ENCODE measurements at places on chromosomes 3 and 15.
A peak's percentile ranks its signal among the peaks of the same experiment; 100 is the strongest.

DNA sequence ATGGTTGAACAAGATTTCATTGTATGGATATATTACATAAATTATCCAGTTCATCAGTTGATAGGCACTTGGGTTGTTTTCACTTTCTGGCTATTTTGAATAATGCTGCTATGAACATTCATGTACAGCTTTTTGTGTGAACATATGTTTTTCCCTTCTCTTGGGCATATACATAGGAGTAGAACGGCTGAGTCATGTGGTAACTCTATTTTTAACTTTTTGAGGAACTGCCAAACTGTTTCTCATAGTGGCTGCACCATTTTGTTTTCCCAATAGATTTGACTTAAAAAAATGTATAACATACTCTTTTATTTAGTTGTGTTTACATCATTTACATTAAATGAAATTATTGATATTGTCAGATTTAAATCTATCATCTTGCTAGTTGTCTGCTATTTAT, 28.8 kb upstream of the RFX7 start:
- DNase-seq, result no peak

DNA sequence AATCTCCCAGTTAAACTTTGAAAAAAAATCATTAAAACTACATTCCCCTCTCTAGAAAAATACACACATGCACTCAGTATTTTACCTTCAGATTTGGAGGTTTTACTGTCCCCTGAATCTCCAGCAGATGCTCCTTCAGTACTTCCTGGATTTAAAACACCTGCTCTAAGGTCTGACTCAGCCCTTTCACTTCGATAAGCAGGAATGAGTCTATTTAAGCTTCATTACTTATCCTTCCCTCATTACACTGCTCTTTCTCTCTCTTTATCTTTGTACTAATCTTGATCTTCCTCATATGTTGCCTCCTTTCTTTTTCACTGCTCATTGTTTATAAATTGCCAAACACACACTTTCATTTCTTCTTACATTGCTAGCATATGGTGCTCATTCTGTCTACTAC, 443.9 kb downstream of the DIPK2A start:
- no peak for DNase-seq

- DNase-seq, result no peak
Observed at GRCh38 chr3:62159056-62159708, 214.2 kb downstream of the FEZF2 start.

DNA sequence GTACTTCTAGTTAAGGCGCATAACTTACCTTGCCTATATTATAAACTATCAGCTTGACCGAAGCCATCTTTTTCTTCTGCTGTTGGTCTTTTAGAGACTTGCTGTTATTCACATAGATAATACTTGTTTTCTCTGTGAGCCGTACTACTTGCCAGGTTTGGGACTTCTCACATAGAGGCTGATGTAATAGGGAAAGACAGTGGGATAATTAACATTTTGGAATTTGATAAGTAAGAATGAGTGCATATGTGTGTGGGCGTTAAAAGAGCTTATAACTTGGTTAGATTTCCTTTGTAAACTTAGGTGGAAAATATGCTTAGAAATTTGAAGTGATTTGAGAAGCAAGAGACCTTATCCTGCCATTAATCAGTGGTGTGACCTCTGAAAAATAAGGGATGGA, 47.8 kb downstream of the FNDC3B start:
- DNase-seq, result no peak

- DNase-seq, result no peak
Observed at GRCh38 chr3:162130582-162130981, 634.0 kb downstream of the OTOL1 start.

GRCh38 chr15:52463638-52464037, 65.0 kb downstream of the MYO5A start:
- peak; percentile 24 for DNase-seq

GRCh38 chr3:170701696-170702678, 116.1 kb upstream of the SLC7A14 start:
- DNase-seq, result no peak

- no peak for DNase-seq
Observed at GRCh38 chr3:16104156-16104555, 70.3 kb upstream of the GALNT15 start.

- no peak for DNase-seq
Observed at GRCh38 chr3:31858439-31858838, 122.6 kb downstream of the OSBPL10 start.

DNA sequence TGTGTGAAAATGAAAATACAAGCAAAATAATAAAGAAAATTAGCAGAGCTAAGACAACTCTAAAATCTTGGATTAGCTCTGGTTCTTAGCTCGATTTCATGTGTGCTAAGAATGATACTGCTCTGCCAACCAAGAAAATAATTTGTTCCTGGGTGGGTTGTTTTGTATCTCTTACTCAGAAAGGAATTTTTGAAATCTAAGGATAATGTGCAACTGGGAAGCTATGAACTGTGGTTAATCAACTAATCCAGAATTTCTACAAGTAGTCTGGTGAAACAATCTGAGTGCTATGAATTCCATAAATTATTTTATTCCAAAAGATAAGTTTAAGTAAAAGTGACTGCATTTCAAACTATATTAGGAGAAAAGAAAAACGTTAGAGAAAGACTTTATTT, 92.0 kb downstream of the TFDP2 start:
- no peak for DNase-seq

- no peak for DNase-seq
Observed at GRCh38 chr3:58668247-58668646, 1.7 kb upstream of the FAM3D start.

- peak; percentile 4 for DNase-seq
Observed at GRCh38 chr3:140386357-140387100, 291.3 kb upstream of the TRIM42 start.

- DNase-seq, result no peak
Observed at GRCh38 chr3:176055836-176056235, 1141.4 kb downstream of the TBL1XR1 start.

DNA sequence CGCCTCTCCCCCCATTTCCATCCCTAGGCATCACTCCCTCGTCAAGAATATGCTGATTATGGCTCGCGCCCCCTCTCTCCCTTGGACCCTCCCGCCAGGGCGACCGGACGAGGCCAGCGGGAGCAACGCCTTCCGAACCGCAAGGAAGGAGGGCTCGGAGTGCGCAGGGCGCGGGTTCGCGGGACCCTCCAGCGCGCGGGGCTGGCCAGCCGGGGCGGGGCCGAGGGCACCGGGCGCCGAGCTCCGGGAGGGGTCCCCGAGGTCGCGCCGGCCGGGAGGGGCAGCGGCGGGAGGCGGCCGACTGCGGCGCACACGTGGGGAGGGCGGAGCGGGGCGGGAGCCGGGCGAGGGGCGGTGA, 483 bp downstream of the EHD4 start:
- DNase-seq, result no peak

GRCh38 chr15:73127302-73127936, 75.2 kb downstream of the NEO1 start:
- DNase-seq, result peak; percentile 46

DNA sequence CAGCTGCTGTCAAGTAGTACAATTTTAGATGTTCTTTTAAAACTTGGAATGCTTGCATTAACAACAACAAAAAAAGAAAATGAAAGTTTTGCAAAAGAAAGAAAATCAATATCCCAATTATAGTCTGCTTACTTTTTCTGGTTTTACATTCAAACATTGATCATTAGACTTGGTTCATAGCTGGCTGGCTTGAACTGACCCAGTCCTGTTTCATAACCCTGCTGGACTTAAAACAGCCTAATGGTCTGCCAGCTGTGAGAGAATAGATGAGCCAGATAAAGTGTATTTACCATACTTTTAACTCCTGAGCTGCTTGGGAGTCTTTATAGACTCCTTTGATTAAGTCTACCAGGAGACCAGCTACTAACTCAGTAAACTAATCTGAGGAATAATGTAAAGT, 59.2 kb downstream of the PIAS1 start:
- peak; percentile 36 for DNase-seq

DNA sequence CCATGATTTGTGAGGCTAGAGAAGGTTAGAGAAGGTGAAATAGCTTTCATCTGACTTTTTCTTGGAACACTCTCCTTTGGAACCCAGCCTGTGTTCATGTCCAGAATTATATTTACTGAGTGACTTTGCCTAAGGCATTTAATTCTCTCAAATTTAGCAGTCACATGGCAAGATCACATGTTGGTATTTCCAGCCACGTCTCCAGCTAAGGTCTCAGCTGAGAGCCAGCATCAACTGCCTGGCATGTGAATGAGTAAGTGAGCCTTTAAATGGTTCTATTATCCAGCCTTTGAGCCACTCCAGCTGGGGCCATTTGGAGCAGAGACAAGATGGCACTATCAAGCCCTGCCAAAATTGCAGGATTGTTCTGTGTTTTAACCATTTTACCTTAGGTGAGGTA, 130.2 kb upstream of the SGO1 start:
- DNase-seq, result no peak

DNA sequence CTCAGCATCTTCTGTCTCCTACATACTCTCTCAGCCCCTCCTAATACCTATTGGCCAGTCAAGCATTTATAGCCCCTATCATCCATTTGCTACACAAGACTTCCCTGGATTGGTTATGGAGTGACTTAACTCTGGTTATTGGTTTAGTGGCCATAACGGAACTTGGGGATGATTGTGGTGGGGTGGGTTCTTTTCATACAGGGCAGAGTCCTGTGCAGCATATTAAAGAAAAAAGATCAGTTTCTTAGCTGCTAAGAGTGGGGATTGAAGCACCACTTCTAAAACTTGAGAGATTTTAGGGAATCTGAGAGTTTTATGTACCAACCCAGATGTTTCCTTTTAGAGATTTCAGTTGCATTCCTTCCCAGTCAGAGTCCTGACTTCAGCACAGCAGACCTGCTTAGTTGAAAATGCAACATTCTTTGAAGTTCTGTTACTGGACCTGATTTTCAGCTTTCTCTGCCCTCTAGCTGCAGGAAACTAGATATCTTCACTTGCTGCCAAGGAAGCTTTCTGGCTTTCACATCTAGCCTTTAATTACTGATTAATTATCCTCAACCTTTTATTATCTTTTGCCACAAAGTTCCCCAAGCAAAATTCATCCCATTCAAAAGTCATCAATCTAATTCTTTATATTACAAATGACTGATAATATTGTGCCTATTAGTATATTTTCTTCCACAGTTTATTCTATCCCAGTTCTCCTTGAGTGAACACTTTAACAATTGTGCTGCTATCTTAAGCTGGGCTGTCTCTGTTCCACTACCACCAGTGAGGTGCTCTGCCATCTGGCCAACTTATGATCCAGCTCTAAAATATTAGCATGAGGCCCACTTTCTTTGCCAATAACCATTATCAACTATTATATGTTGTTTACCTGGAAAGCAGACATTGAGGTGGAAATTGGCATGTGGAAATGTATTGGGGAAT, 906.0 kb upstream of the ALCAM start:
- peak; percentile 57 for DNase-seq

GRCh38 chr3:152622811-152623167, 212.1 kb upstream of the P2RY1 start:
- DNase-seq, result peak; percentile 43

DNA sequence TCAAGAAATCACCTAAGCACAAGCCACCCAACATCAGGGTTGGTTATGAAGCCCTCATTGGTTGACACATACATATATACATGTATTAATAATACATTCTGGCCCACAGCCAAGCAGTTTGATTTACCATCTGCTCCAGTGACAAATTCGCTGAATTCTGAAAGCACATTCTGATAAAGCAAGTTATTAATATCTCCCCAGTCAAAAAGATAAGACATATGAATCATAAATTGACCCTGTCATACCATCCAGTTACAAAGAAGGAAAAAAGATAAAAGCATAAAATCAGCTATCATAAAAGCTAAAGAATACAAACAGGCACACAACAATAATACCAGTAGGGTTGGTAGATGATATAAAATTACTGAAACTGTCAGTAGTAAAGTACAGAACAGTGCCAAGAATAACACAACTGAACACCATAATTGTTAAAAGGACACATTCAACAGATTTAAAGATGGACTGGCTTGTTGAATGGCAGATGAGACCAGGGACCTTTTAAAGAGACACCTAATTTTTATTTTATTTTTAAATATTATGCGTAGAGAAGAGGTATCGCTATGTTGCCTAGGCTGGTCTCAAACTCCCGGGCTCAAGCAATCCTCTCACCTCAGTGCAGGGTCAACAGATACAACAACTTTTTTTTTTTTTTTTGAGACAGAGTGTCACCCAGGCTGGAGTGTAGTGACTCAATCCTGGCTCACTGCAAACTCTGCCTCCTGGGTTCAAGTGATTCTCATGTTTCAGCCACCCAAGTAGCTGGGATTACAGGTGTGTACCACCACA, 7.7 kb downstream of the SNX4 start:
- DNase-seq, result peak; percentile 65

DNA sequence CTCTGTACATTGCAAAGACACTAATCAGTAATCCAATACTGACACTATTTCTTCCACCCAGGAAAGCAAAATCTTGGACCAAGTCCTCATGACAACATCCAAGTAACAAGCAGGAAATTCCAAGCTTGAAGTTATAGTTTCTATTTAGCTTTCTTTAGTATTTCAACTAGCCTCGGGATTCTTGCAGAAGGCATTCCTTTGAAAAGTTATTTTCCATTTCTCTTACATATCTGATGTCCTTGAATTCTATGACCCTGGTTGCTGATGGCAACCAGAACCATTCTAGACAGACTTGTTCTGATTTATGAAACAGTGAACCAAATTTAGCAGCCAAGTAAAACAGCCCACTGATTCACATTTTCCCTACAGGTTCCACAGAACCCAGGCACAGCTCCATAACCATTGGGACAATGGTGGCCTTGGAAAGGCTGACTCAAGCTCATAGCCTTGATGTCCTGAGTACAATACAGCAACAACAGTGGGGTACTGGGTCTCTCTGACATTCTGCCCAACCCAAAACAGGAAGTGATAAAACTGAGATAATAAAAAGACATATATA, 26.5 kb downstream of the P3H2 start:
- DNase-seq, result peak; percentile 72

- DNase-seq, result peak; percentile 16
Observed at GRCh38 chr3:11001020-11001657, 8.6 kb downstream of the SLC6A1 start.

DNA sequence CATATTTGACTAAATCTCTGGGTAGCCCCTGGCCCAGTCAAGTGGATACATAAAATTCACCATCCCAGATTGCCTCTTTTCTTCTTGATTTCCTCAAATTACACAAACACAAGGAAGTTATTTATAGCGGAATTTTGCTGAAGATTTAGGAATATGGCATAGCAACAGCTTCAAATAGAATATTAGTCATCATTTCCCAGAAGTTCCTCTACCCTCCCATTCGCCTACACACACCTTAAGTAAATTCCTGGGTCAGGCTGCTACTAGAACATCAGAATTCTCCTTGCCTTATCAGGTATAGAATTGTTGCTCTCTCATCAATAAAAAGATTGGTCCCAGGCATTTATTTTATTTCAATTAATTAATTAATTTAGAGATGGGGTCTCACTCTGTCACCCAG, 31.6 kb downstream of the MESD start:
- DNase-seq, result no peak

- DNase-seq, result no peak
Observed at GRCh38 chr3:60282866-60283265, 968.4 kb downstream of the FHIT start.

DNA sequence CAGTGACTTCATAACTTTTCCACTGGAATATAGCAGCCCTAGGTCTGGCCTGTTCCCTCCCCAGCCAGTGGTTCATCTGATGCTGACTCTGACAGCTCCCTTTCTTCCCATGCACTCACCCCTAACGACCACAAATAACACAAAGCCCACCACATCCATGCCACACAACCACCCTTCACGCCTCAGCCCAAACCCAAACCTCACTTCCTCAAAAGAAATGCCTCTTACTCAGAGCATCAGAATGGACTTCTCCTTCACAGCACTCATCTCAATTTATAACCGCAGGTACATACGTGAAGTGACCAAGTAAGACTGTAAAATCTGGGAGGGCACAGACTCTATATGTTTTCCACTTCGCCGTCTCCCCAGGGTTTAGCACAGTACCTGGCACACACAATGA, 1.1 kb downstream of the RBSN start:
- DNase-seq, result no peak

- DNase-seq, result no peak
Observed at GRCh38 chr15:58760385-58761009, 10.6 kb upstream of the MINDY2 start.

All from fibroblast of pulmonary artery (primary cell).